ENCODE measurements at places on chromosomes 3 and 15. TPM values are rescaled to one million over a fixed set of nuclear protein-coding genes. Genes with fewer than 3 reads are reported as not detected.

DNA sequence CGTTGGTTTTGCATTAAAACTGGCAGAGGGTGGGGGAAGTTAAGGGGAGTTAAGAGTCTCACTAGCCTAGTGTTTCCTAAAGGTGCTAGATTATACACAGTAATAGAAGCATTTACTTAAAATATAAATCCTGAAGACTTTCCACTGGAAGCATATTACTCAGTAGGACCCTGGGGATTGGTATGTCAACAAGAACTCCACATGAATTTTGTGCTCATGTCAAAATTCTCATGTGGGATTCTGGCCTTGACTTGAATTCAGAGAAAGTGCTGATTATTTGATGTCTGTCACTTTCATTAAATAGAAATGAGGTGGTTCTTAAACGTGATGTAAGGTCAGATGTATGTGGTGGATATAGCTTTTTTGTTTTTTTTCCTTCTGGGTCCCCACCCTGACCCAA is 997.2 kb downstream of the TUSC7 start:
- no peak for DNase-seq

DNA sequence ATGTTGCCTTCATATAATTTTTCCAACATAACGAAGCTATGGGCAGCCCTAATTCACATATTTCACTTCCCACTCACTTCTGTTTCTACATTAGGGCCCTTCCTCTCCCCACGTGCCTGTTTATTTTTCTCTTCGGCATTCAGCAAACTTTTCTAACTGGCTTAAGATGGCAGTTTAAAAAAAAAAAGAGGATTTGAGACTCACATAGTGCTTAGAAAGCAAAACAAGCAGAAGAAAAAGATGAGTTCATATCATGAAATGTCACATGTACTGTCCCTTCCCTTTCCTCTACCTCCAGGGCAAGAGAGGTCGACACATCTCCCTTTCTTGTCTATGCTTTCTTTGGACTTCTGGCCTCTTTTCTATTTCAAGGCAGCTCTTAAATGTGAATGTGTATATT is 30.6 kb downstream of the SLC49A4 start:
- no peak for DNase-seq

DNA sequence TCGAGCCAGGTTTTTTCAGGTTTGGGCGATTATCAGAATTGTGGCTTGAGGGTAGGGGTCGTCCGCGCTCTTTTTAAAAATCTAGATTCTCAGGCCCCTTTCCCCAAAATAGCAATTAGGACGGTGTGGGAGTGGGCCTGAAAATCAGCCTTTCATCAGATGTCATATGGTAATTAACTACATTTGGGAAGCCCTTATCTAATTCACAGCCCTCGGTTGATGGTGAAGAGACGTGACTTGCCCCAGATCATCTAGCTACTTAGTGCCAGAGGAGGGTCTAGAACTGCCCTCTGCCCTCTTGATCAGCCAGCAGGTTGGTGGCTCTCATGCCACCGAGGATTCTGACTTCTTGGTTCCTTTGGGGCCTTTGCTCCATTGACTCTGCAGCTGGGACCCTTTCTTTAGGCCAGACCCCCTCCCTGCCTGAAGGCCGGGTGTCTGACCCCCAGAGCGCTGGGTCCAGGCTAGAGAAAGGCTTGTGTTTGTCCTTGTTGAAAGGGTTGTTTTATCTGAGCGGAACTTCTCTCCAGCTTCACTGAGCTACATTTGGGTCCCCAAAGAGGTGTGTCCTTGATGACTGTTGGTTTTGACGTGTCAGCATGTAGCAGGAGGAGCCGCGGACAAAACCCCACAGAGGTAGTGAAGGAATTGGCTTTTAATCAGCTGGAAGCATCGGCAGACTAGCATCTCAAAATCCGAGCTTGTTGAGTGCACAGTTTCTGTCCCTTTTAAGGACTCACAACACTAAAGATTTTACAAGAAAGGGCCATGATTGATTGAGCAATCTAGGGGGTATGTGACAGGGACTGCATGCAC is 857 bp downstream of the AEN start:
- no peak for DNase-seq

DNA sequence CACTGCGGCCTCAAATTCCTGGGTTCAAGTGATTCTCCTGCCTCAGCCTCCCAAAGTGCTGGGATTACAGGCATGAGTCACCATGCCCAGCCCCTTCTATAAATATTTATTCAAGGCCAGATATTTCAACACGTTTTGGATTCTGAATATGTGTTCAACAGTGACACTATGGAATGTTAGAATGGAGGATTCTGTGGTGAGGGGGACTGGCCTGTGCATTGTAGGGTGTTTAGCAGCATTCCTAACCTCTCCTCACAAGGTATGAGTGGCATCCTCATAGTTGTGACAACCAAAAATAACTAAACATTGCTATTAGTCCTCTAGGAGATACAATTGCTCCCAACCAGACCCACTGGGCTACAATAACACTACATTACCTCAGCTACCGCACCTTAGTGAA is 104.0 kb upstream of the ATP10A start:
- DNase-seq = no peak

- DNase-seq = no peak
Observed at GRCh38 chr3:12932347-12932746, 91.0 kb upstream of the RPL32 start.

DNA sequence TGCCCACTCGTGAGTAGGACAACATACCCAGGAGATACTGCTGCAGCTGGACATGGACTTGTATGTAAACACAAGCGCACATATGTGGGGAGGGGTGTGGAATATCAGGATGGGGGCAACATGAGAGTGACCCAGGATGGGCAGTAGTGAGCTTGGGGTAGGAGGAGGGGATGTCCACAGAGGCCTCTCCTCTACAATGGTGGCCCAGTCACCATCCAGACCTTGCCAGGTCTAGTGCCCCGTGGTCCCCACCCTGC is 266 bp upstream of the ZBTB47 start:
- DNase-seq = no peak

DNA sequence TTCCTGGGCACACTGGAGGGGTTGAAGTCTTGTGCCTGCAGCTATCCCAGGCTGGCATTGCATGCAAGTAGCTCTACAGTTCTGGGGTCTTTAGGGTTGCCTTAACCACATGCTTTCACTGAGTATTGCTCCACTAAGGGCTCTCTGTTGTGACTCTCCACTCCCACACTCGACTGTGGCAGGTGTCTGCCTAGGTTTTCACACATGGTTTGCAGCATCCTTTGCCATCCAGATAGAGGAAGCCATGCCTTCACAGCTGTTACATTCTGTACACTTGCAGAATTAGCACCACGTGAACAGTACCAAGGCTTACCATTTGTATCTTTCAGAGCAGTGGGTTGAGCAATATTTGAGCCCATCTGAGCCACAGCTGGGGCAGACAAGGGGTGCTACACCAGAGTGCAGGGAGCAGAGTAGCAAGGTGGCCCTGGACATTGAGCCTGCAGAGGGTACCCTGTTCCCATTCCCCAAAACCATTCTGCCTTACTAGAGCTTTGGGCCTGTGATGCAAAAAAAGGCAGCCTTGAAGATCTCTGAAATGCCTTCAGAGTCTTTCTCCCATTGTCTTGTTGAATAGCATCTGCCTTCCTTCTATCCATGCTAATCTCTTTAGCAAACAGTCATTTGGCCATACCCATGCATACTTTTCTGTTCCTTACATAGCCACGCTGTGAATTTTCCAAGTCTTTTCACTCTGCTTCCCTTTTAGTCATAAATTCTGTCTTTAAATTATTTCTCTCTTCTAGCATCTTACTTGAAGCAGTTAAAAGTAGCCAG is 95.2 kb upstream of the PLCL2 start:
- no peak for DNase-seq

DNA sequence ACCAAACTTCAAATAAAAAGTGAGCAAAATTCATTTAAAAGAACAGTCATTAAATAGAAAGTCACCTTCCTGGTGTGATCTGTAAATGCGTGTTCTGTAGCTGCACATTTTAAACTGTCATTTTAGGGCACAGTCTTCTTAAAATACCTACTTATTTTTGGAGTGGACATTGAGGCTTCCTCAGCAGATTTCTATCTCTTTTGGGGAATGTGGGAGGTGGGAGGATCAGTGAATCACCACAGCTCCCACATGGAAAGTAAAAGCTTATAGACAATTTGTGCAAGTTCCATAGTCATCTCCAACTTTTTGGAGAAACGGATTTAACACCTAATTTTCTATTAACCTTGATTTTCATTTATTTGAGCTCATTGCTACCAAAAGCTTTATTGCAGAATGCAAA is 21.0 kb upstream of the MOBP start:
- DNase-seq = no peak

DNA sequence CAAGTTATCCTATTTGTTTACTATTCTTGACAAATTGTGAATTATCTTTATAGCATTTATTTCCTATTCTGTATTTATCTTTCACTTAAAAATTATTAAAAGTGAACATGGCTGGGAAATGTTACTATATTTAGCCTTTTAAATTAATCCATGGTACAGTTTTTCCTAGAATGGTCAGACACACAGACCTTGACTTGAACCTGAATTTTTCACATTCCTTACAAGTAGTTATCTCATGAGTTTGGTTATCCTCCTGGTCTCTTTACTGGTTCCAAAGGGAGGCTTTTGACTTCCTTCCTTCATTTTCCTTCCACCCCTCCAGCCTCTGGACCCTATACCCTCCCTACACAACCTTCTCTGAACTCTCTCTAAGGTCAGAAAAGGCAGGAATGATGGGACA is 280.6 kb downstream of the SATB1 start:
- no peak for DNase-seq

GRCh38 chr3:41679374-41679773 is 282.5 kb downstream of the ULK4 start:
- no peak for DNase-seq

DNA sequence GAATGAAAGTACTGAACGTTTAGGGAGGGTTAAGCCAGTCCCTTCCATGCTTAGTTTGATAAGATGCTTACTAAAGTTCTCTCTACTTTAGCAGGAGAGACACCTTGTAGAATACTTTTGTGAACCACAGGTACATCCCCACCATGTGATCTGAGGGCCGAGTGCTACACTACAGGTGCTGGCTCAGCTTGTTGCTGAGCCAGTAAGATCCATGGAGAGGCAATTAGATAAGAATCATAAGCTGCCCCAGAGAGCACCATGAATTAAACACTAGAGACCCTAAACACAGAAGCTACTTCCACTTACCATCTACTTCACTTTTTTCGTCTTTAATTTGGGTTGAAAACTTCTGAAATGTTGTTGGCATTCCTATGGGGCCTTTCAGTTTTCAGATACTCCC is 70.5 kb upstream of the GOLGA8B start:
- no peak for DNase-seq

- DNase-seq = no peak
Observed at GRCh38 chr3:172885704-172886103, 135.2 kb downstream of the ECT2 start.

PSMA4 gene
- total RNA-seq = 284 TPM

LTF gene
- not detected for total RNA-seq

MB21D2 gene
- total RNA-seq = 4.6 TPM

GOLGA8S gene
- not detected for total RNA-seq

ADCY5 gene
- not detected for total RNA-seq

ATP8B4 gene
- 2.7 TPM for total RNA-seq
